ENCODE measurements at places on chromosomes 3 and 15. TPM values are rescaled to one million over a fixed set of nuclear protein-coding genes. Genes with fewer than 3 reads are reported as not detected.

Gene TGM5
- not detected for total RNA-seq

DNA sequence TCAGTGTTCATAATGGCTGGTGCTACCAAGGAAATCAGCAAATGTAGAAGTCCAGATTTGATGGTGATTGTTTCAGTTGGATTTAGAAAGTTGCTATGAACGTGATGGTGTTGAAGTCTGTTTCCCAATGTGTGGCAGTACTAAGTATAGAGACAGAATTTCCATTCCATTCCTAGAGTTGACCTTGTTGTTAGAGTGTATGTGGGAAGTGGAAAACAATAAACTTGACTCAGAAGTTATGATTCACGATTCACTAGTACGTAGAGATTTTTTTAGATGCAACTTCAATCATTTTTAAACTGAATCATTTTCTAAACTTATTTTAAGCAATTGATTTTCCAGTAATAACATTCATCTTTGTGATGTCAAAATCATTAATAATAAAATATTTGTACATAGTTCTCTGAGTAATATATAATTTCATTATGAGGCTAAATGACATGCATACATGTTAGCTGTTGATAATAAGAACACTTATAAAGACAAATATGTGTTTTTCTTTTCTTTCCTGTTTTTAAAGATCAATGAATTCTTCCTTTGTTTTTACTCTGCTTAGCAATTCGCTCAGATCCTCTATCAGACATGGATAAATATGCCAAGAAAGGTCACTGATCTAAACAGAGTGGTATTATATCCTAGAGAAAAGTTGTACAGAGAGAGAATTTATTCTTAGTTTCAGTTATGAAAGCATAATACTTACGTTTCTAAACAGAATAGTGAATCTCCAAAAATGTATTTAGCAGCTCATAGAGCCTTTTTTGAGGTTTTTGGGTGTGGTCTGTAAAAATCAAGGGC is 108.8 kb upstream of the GPR149 start:
- DNase-seq = no peak

DNA sequence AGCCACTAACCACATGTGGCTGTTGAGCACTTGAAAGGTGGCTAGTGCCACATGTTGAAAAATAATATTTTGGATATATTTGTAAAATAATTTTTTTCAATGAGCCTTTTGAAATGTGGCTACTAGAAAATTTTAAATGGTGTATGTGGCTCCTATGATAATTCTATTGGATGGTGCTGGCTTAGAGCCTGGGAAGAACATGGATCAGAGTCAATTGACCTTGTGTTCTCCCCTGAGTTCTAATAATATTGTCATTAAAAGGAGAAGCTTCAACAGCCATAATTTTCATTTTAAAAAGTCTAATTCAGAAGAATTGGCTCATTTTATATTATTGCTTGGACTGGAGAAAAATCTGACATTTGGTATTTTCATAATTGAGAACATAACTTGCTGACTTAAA is 167.3 kb downstream of the LPP start:
- no peak for DNase-seq

- DNase-seq = no peak
These were observed 951.6 kb downstream of the DIPK2A start for GRCh38 chr3:144923046-144923775.

Gene LSMEM2
- not detected for total RNA-seq

Gene SLCO2A1
- not detected for total RNA-seq

Gene MESP2
- total RNA-seq = not detected

DNA sequence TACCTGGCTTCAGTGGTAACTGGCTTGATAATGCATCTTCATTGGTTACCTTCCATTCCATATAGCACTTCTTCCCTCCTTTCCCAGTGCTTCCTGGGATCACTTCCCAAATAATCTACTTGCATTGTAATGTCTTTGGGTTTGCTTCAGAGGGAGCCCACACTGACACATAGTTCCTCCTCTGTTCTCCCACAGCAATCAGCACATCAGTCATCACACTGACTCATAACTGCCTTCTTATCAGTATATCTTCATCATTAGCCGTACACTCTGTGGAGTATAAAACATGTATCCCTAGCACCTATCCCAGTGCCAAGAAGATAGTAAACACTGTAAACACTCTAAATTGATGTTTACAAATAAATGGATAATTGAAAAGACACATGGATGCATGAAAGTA is 91.4 kb upstream of the SCN10A start:
- no peak for DNase-seq

Gene PTPRG
- total RNA-seq = not detected

DNA sequence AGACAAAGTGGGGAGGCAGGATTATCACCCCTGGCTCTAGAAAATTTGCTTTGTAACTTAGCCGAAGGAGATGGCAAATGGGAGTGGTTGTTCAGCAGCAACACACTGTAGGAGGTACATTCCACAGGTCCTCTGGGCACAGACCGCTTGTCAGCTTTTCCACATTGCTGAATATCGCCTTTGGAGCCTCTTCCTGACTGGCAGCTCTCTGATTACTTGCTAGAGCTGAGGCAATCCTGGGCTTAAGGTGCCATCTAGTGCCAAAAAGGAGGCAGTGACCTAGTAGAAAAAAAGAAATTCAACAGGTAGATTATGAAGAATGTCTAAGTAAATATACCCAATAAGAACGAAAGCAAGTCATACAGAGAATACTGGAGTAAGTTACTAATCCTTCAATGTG is 13.1 kb upstream of the SCN5A start:
- DNase-seq = no peak

Gene RTP1
- total RNA-seq = not detected

Gene SMC4
- total RNA-seq = 37.4 TPM

DNA sequence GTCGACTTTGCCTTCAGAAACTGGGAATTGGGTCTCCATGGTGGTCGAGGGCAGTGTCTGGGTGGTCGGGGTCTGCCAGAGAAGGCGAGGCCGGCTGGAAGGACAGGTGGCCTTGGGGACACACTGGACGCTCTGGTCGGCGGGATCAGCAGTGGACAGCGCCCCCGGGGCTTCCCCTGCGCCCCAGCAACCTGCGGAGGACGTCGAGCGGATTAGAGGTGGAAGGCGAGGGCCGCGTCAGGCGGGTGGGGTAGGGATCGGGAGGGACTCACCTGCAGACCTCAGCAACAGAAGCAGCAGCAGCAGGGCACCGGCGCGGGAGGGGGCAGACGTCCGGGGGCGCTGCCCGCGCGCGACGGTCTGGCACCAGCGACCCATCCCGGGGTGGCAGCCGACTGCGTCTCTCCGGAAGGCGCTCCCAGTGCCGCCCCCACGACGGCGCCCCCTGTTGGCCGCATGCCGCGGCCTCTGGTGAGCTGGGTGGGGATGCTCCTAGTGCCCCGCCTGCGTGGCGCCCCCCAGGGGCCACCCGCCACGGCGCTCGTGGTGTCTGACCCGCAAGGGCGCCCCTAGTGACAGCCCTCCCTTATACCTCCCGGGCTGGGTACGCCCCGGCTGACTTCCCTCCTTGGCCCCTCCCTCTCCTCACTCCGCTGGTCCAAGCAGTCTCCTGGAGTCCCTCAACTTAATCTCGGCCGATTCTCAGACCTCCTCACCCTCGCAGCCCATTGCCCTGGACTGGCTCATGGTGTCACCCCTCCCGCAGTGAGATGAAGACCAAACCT is at the start of gene PRSS50:
Gene PRSS50 (minus strand): TSS at position 423 of the 785 bp plus-strand sequence. CDS start 45 bp downstream, at position 378.
- DNase-seq = no peak

Gene CPNE9
- total RNA-seq = 0.16 TPM

DNA sequence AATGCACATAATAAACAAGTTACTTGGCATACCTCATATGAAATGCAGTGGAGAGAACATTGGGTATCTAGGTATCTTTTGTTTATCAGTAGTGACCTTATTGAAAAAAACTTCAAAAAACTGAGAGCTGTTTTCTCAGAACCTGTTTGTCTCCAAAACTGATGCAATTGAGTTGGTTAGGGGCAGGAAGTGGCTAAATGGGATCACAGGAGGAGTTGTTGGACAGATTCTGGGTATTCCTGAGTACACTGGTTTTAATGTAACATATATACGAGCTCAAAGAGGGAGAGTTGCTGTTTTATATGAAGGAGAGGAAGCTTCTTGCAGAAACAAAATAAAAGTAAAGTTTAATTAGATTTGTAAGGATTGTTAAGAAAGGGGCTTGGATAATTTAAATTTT is 159.5 kb downstream of the C3orf70 start:
- DNase-seq = no peak

Gene ANKRD63
- total RNA-seq = not detected

DNA sequence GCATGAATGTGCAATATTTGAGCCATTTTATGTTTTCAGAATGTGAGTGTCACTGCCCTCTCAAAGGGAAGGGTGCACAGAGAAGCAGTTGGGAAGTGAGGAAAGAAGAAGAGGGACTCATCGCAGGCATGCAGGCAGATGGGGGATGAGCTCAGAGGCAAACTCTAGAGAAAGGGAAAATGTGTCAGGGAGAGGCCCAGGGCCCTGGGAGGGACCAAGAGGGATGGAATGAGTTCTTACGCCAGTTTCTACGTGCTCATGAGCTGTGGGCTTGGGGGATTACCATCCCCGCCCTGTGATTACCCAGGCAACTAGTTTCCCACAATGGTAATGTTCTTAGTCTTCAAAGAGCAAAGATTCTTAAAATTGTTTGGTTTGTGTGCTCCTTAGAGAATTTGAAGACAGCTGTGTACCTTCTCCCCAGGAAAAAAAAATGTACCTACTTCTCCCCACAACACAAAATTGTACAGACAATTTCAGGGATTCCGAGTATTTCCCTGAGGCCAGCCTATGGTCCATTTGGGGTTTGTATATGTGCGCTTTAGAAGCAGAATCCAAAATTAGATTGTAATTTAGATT is 17.8 kb downstream of the GCSAM start:
- DNase-seq = no peak

- DNase-seq = no peak
These were observed 14.3 kb downstream of the CPN2 start for GRCh38 chr3:194336601-194337355.

Gene VGLL3
- 0.07 TPM for total RNA-seq

Gene CORO2B
- total RNA-seq = not detected

DNA sequence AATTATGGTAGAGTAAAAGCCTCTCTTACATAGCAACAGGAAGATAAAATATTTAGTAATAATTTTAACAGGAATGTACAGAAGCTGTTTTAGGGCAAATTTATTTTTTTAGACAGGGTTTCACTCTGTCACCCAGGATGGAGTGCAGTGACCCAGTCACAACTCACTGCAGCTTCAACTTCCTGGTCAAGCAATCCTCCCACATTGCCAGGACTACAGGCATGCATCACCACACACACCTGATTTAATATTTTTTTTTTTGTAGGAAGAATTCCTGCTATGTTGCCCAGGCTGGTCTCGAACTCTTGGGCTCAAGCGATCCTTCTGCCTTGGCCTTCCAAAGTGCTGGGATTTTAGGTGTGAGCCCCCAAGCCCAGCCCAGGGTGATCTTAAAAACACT is 61.1 kb downstream of the PCCB start:
- no peak for DNase-seq

- no peak for DNase-seq
These were observed 864.9 kb downstream of the FHIT start for GRCh38 chr3:60386306-60386705.

DNA sequence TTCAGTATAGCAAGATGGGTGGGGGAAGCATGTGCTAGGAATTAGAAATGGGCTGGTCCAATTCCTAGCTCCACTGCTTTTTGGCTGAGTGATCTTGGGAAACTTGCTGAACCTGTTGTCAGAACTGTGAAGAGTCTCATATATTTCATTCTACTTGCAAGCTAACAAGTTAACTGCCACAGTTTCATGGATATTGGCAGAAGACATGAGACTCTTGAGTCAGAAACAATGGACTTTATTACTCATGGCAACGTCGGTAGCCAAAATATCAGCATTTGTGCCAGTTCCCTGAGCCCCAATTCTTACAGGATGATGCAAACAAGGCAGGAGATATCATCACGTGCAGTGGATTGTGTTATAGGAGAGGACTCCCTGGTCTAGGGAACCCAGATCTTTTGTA is 26.6 kb upstream of the PLAAT1 start:
- no peak for DNase-seq

Gene GOLGA8T
- not detected for total RNA-seq

DNA sequence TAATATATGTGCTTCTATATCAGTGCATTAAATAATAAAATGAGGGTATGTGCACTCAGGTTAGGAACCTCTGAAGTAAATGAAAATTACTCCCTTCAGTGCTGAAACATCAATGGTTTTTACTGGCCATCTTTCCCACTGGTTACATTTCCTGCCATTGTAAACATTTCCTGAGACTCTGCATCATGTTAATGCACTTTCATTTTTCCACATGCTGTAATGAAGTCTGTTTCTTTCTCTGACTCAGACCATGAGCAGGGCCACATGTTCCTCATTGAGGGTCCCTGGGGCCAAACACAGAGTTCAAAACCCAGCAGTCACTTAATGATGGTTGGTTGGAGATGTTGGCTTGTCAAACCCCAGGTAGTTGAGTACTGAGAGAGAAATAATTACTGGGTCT is 15.3 kb downstream of the FAM3D start:
- DNase-seq = no peak

DNA sequence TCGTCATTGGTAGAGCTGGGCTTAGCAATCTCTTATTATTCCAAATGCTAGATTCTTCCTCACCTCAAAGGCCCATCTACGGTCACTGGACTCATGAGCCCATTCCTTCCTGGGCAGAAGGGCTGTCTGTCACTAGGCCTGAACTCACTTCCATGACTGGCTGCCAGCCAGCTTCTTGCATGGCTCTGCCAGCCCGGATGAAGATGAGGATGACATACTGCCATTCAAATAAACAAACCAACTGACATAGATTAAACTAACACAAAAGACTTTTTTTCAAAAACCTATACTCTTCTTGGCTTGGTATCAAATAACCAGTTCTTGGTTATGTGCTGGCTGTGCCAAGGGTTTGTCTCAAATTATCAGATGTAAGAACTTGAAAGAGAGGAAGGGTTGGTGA is 23.8 kb downstream of the ISL2 start:
- no peak for DNase-seq

- no peak for DNase-seq
These were observed 421.2 kb downstream of the TIGIT start for GRCh38 chr3:114714957-114715460.

DNA sequence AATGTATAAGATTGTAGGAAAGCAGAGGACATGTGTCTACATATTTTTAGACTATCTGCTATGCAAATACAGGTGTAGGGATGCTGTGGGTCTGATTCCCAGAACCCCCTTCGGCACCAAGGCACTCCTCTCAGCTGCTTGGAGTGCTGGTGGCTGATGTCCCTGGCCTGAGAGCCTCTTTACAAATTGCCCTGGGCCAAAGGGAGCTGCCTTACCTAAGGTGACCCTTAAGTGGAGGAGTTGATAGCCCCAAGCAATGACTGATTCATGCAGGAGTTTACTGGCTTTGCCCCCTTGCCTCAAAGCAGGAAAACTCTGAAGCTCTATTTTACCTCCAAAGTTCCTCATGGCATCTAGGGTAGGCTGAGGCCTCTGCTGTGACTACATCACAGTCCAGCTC is 83.0 kb downstream of the ZNF385D start:
- no peak for DNase-seq
